RKO (cell line): ENCODE measurements at places on chromosomes 7 and 10.

DNA sequence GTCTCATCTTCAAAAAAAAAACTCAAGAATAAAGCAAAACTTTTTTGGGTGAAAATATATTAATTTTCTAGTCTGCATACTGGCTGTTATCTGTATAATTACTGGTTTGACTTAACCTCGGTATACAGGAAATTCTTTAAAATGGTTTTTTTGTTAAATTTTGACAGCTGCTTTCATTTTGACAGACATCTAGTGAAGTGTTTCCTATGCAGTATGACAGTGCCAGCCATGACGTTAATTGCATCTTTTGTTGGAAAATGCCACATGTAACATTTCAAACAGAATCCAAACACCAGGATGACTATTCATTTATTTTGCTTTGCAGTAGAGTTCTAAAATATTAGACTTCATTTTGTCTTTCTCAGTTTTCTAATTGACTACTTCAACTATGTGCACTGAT, 460.4 kb downstream of the NXPH1 start:
- no peak for DNase-seq

- DNase-seq = no peak
Observed at GRCh38 chr7:84722086-84722485, 464.8 kb downstream of the SEMA3D start.

DNA sequence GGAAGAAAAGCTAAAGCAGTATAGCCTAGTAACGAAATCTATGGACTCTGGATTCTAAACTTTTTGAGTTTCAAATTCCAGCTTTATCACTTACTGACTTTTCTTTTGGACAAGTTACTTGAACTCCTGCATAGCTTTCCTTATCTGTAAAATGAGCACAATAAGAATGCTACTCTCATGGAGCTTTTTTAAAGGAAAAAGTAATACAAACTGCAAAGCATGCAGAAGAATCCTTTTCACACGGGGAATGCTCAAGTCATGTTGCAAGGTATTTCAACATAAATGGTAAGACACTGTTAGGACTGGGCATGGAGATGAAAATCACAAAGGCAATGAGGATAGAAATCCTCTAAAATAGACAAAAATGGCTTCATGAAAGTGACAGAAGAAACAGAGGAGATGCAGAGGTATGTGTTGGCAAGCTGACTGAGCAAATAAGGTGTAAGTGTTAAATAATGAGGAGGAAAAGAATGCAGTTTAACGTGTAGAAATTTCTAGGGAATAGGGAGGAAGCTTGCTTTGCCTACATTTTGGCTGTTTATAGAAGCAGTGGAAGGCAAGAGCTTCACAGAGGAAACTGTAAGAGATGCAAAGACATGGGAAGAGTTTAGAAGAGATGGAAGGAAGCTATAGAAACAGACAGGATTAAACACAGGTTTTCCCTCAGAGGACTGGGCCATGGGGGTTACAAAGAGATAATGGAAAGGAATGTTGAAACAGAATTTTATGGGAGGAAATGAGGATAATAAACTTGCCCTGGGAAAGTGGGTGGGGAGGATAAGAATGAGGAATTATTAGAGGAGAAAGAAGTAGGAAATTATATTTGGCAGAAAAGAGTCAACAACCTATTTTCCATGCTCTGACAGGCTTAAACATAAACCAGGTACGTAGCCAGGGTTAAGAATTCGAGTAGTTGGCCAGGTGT, 28.8 kb upstream of the SNX13 start:
- no peak for DNase-seq

- no peak for DNase-seq
Observed at GRCh38 chr7:7702826-7703225, 15.6 kb downstream of the RPA3 start.

- DNase-seq = no peak
Observed at GRCh38 chr7:24851786-24852185, 94.5 kb upstream of the GSDME start.

- peak; percentile 67 for DNase-seq
Observed at GRCh38 chr10:58919927-58920654, 256.4 kb upstream of the PHYHIPL start.

- no peak for DNase-seq
Observed at GRCh38 chr10:117424883-117425649, 49.8 kb upstream of the PDZD8 start.

DNA sequence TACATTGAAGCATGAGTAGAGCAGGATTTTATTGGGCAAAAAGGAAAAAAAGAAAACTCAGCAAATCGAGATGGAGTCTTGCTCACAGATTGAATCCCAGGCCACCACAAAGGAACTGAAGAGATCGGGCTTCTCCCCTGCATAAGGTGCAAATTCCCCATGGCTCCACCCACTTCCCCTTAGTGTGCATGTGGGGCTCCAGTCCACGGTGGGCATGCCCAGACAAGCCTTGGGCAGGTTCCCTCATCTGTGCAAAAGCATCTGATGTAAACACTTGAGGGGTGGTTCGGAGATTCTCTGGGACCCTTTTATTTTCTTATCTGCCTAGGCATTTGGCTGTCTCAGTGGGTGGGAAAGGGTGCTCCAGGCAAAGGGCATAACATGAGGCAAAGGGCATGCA, 150.7 kb downstream of the CFTR start:
- no peak for DNase-seq

- peak; percentile 3 for DNase-seq
Observed at GRCh38 chr10:114477285-114477684, 73.0 kb upstream of the AFAP1L2 start.

GRCh38 chr10:121369616-121370015, 228.6 kb downstream of the FGFR2 start:
- DNase-seq = no peak

- peak; percentile 73 for DNase-seq
Observed at GRCh38 chr7:151520419-151521261, 945 bp upstream of the RHEB start.

- no peak for DNase-seq
Observed at GRCh38 chr7:137953665-137954470, 48.0 kb downstream of the CREB3L2 start.

- peak; percentile 44 for DNase-seq
Observed at GRCh38 chr7:117269886-117270285, 53.0 kb downstream of the WNT2 start.

- no peak for DNase-seq
Observed at GRCh38 chr7:134029-134428, 58.3 kb upstream of the FAM20C start.

GRCh38 chr10:12405342-12406320, 56.3 kb downstream of the CAMK1D start:
- no peak for DNase-seq

GRCh38 chr7:122791959-122792545, 89.3 kb upstream of the RNF148 start:
- DNase-seq = no peak

GRCh38 chr10:128429835-128430513, 303.8 kb upstream of the MKI67 start:
- no peak for DNase-seq

DNA sequence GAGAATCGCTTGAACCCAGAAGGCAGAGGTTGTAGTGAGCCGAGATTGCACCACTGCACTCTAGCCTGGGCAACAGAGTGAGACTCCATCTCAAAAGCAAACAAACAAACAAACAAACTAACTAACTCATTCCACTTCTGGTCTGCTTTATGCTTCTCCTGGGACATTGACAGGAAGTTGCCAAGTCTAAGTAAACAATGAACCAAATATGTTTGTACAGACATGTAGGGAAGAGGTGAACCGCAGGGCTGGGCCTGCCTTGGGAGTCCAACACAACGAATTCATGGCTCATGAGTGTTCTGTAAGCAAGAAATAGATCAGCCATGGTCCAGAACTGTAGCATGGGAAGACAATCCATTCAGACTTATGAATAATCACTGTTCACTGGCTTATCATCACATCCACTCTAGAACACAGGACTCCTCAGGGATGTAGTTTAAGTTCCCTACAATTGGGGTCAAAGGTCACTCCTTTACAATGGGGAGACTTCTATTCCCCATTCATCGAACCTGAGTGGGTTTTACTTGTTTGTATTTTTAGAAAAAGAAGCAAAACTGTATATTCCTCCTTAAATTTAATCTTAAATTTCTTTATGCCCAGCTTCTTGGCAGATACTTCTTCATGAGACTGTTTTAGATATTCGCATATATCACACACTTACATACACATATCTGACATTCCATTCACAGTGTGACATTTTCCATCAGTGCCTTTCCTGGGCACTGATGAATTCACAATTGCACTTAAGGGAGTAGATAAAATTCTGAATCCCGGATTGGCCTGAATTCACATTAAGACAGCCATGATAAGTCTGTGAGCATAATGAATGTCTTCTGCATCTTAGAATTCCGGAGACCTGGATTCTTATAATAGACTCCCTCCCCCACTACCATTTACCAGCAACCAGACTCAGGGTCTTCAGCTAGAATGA, 159.1 kb upstream of the EEPD1 start:
- DNase-seq = no peak

- peak; percentile 74 for DNase-seq
Observed at GRCh38 chr10:35339942-35340341, 3.6 kb downstream of the CCNY start.

DNA sequence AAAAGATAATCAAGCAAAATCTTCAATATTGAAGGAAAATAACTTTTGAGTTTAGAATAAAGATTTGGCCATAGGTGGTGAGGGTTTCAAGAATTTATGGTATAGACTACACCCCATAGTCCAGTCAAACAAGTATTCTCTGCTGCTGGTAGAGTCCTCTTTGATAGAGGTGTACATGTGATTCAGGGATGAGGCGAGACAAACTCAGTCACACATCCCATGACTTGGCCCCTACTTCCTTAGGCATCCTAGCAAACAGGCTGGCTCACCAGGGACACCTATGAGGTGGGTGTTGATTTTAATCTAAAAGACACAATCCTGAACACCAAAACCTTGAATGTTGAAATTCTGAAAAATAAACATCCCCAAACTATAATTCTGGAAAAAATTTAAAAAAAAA, 78.1 kb upstream of the SLC25A13 start:
- DNase-seq = no peak

DNA sequence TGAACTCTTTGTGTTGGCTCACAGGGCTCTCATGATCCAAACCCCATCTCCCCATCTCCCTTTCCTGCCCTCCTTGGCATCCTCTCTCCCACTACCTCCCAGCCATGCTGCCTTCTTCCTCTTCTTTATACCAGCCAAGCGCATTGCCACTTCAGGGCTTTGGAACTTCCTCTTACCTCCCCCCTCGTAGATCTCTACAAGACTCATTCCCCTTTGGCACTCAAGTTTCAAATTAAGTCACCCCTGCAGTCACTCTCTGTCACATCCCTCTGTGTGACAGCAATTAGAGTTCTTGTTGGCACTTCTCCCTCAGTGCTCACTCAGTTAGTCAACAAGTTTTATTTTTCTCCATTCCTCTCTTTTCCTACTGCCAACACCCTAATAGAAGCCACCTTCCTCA, 20.8 kb upstream of the NRP1 start:
- peak; percentile 30 for DNase-seq

DNA sequence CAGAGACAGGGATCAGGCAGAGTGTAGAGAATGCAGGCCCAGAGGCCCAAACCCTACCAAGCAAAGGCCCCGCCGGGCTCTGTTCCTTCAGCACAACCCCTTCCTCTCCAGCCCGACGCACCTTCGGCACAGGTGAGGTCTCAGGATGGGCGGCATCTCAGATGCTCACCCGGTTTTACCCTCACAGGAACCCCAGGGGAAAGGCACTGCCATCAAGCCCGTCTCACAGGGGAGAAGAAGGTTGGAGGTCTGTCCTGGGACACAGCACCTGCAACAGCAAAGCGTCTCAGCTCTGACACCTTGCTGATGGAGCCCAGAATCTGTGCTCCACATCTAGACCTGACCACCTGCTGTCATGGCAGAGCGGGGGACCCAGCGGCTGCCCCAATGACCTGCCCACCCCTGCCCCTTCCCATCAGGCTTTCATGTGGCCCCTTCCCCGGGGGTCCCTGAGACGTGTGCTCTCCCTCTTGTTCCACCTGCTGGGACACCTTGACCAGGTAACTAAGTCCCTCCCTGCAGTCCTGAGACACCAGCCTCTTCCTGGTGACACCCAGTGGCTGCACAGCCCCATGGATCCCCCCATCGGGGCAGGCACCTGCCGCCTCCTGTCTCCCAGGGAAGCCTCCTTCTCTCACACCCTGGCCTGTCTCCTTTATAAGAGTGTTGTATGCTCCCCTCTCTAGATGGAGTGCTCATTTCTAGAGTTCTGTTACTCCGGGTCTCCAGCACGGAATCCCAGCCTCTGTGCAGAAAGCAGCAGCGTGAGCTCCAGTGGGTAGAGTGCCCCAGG, 315.6 kb downstream of the DNAJB6 start:
- no peak for DNase-seq

DNA sequence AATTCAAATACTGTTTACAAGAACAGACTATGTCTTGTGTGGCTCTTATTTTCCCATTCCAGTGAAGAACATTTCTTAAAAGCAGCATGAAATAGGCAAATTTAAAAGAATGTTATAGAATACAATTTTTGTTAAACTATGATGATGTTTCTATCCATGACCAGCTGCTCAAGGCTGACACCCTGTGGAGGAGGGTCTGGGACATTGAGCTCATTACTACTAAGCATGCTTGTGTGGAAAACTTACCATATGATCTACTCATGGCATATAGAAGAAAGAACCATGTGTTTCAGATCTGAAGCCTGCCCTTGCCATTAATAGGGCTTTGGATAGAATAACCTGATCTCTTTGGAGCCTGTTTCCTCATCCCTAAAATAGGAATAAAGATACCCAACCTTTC, 125.0 kb downstream of the FOXP2 start:
- peak; percentile 55 for DNase-seq

DNA sequence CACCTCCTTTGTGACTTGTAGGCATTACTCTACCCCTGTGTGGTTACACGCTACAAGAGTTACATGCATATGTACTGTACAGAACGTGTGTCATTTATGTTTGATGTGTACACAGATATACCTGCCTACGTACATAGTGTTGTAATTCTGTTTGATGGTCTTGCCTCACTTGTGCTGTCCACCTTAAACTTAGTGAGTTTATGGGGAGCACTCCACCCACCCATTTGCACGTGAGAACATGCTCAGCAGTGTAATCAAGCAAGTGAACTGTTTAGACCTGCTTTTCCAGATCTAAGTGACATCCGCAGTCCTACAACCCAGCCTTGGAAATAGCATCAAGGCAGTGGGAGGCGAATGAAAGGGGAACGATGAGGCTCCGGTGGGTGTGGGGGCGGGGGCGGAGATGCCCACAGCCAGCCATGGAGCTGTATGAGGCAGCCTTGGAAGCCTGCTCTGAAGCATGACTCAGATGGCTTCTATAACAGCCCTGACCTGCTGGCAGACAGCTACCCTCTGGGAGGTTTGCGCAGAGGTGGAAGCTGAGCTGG, 52.1 kb downstream of the SUFU start:
- DNase-seq = no peak

GRCh38 chr7:121081327-121081936, 92.9 kb downstream of the CPED1 start:
- peak; percentile 81 for DNase-seq

GRCh38 chr7:30226614-30227268, 57.7 kb upstream of the ZNRF2 start:
- peak; percentile 36 for DNase-seq

DNA sequence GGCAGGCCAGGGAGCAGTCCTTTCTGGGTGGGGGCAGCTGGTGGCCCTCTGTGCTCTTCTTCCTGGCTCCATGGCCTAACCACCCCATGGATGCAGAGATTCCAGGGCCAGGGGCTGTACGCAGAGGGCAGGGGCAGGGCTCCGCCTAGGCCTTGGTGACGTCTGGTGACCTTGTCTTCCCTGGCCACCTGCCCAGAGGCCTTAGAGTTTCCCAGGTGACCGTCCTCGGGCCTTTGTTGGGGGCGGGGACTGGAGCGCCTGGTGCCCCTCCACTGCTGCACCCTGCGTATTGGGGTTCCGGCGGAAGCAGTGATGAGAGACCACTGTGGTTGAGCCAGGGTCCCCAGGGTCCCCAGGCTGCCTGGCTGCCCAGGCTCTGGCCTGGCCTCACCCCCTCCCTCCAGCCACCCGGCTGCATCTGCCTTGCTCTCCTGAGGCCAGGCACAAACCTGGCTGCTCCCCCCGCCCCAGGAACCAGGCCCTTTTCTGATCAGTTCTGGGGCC, 10.3 kb downstream of the PWWP2B start:
- no peak for DNase-seq
